ENCODE measurements at places on chromosomes 3 and 15.

DNA sequence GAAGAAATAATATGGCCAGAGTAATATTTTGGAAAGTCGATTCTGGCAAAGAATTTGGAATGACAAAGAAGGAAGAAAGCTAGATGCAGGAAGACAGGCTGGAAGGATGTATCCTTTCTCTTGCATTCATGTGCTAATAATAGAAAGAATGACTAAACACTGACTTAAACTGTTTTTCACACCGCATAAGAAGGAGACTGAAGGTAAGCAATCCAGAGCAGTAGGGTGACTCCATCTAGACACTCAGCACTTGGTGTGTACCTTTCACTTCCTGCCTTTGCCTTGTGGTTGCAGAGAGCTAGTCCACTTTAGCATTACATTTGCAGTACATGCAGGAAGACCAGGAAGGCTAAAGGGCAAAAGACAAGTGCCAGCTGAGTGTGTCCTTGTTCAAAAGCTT lies 234.6 kb downstream of the RBMS3 start:
- no peak for DNase-seq

DNA sequence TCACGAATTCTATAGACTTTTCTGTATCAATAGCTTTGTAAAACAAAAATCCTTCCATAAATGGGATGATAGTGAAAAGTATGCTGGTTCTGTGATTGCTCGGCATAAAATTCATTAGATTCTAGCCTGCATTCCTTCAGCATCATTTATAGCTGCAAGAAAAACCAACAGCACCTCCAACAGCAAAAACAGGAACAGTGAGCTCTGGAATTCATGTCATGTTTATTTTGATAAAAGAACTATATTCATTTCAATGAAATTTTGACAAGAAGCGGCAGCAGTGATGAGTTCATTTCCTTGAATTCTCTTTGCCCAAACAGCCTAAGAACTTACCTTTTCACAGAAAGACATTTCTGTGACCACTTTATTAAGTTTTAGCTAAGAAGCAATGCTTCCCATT lies 515.2 kb upstream of the CCDC54 start:
- DNase-seq: no peak

- DNase-seq: no peak
These were observed 21.8 kb upstream of the HES1 start for GRCh38 chr3:194114123-194114522.

DNA sequence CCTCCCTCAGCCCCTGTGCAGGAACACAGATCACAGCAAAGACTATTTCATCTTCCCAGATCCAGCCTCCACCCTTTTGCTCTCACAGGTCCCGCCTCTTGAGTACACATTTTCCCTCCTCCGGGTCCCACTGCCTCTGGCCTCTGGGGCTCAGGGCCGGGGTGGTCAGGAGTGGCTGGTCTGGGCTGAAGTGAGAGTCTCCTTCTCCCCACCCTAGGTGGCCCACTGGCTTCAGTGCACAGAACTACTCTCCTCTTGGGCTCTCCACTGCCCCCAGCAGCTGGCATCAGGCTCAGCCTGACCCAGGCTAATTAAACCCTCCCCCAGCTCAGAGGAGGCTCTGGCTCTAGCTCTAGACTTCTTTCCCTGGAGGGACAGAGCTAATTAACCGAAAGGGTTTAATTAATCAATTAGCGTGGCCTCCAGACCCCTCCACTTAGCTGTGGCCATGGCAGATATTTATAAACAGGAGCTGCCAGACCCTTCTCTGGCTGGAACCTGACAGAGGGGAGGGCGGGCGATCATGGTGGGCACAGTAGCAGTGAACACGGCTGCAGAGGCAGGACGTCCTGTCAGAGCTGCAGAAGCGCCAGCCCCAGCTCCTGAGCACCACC lies 15.1 kb downstream of the DUSP7 start:
- DNase-seq: no peak

GRCh38 chr3:65200310-65200970 lies 512.6 kb upstream of the ADAMTS9 start:
- no peak for DNase-seq

- DNase-seq: no peak
These were observed 309.5 kb downstream of the THSD4 start for GRCh38 chr15:71424765-71425164.

DNA sequence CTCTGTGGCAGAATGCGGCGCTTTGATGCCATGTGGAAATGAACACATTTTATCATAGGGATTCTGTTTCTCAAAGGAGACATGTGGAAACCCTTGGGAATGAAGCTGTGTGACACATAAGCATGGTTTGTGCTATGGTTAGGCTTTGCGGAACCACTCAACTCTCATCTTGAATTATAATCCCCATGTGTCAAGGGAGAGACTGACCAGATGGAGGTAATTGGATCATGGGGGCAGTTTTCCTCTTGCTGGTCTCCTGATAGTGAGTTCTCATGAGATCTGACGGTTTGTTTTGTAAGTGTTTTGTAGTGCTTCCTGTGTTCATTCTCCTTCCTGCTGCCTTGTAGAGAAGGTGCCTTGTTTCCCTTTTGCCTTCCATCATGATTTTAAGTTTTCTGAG lies 1109.2 kb upstream of the ALCAM start:
- DNase-seq: no peak

DNA sequence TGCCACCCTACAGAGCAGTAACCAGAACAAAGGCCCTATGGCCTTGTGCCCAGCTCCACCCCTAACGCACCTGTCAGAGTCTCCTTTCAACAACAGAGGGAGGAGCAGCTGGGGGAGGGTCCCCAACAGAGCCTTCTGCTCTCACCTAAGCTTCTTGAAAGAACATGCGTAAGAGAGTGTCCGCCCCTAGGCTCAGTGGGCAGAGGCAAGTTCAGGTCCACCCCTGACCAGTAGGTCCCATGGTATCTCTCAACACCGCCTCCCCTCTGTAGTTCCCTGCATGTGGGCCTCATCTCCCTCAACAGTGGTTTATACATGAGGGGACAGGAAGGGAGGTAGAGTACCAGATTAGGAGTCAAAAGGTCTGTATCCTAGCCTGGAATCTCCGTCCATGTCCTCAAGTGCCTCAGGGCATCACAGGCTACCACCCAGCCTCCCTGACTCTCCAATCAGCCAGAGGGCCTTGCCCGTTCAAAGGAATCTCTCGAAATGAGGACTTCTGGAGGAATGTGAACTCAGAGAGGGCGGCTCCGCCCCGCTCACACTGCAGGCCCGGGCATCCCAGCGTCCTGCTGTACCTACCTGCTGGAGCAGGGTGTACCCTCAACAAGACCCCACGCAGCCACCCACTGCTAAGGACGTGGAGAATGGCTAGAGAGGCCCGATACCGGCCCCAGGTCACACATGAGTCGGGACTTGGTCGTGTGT lies 680 bp downstream of the POC1A start:
- no peak for DNase-seq

GRCh38 chr3:180973543-180973942 lies 16.0 kb downstream of the DNAJC19 start:
- no peak for DNase-seq

GRCh38 chr3:140004271-140004670 lies 69.3 kb downstream of the CLSTN2 start:
- DNase-seq: no peak

DNA sequence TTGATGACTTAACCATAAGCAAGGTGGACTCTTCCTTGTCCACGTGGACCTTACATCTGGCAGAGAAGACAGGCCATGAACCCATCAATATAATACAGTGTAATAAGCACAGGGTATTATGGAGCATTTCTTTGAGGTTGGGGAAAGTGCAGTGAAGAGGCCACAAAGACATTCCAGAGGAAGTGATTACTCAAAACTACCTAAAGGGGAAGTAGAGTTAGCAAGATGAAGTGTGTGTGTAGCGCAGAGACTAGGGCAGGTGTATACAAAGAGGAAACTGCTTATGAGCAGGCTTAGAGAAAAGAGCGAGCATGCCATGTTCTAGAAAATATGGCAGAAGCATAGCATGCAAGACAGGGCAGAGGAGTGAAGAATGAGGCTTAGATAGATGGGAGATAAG lies 17.9 kb downstream of the CP start:
- no peak for DNase-seq

DNA sequence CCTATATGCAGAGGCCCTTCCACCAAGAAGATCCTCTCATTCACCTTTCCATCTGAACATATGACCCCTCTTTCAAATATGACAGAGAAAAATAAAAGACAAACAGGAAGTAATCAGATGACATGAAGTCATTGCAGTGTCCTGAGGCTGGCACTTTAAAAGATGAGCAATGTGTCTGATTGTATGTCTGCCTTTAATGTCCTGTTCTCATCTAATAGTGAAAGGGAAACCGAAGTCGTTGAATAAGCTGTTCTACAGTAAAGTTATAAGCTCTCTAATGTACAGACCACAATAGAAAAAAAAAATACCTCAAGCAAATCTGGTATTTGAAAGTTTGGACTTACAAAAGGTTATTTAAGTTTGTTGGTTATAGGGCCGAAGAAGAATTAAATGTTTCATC lies 243.0 kb downstream of the CLSTN2 start:
- no peak for DNase-seq

DNA sequence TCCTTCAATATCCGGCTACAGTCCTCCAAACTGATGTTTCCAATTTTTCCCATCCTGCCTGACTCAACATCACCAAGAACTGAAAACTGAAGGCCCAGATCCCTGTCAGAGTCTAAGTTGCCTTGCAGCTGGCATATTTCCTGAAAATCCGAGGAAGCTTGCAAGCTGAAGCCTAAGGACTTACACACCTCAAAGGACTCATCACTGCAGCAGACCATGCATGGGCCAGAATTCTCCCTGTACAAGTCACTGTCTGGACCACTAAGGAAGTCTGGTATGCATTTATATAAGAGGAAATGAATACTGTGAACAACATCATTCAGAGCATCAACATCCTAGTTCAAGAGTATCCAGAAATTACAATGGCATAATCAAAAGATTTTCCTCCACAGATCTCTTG lies 548.8 kb upstream of the MDFIC2 start:
- DNase-seq: no peak

GRCh38 chr3:47496892-47497291 lies 16.6 kb downstream of the ELP6 start:
- no peak for DNase-seq

- DNase-seq: no peak
These were observed 190.6 kb upstream of the TMCO5A start for GRCh38 chr15:37743826-37744225.

DNA sequence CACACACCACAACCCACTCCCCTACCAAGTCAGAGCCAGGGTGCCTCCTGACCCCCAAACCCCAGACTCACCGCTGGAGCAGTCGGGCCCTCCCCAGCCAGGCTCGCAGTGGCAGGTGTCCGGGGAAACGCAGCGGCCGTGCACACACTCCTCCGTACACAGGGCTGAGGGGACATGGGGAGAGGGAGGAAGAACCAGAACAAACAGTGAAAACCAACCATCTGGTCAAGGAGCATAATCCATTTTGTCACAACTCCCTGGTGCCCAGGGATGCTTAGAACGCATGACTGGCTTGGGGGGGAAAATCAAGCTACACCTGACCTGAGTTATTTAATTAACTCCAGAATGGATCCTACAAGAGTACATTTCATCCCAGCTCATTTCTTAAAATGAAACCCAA lies 159.2 kb downstream of the MEGF11 start:
- no peak for DNase-seq

DNA sequence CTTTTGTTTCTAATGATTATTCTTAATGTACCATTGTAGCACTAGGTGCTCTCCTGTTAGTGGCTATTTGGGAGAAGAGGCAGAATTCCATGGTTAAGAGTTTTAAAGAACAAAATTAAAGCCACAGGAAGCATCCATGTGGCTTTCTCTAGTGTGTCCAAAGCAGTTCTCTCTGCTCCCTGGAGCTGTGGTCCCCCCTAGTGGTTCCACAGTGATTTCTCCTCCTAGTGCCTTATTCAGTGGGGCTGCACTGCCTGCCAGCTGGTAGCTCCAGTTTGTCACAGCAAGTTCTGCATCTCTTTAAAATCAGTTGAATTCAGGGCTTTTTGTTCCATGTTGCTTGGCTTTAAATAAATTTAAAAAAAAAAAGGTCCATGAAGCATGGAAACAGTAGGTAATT lies 39.6 kb upstream of the FAM98B start:
- DNase-seq: no peak

- DNase-seq: no peak
These were observed 39.5 kb downstream of the OXSR1 start for GRCh38 chr3:38204599-38205471.

DNA sequence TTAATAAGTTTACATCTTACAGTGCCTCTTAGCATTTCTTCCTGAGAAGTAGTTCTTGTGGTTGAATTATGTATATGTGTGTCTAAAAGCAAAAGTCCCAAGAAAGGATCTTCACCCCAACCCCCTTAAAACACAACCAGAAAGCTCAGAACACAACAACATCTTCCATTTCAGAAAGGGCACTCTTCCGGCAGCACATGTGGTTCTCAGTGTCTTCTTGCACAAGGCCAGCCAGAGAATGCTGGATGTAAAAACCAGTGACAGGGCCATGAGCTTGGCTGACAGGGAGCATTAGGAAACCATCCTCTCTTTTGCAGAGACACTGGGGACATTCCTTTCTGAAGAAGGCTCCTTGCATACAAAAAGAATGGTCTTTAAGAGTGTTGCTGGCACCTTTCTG lies 45.0 kb downstream of the EEFSEC start:
- no peak for DNase-seq

DNA sequence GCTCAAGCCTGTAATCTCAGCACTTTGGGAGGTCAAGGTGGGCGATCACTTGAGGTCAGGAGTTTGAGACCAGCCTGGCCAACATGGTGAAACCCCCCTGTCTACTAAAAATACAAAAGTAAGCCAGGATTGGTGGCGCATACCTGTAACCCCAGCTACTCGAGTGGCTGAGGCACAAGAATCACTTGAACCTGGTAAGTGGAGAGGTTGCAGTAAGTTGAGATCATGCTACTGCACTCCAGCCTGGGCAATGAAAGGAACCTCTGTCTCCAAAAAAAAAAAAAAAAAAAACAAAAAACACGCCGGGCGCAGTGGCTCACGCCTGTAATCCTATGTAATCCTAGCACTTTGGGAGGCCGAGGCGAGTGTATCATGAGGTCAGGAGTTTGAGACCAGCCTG lies 18.9 kb upstream of the AP4E1 start:
- DNase-seq: no peak

- no peak for DNase-seq
These were observed 115.6 kb upstream of the CADPS start for GRCh38 chr3:62990704-62991413.

GRCh38 chr3:73513260-73513659 lies 111.5 kb downstream of the PDZRN3 start:
- DNase-seq: no peak

GRCh38 chr15:97072545-97072944 lies 742.0 kb downstream of the NR2F2 start:
- DNase-seq: no peak

- no peak for DNase-seq
These were observed 36.7 kb downstream of the ABTB1 start for GRCh38 chr3:127709320-127710060.

GRCh38 chr3:56303487-56303886 lies 164.8 kb downstream of the ERC2 start:
- DNase-seq: no peak

- DNase-seq: no peak
These were observed 39.3 kb downstream of the NKIRAS1 start for GRCh38 chr3:23877329-23877980.

GRCh38 chr3:42891042-42891441 lies 14.9 kb upstream of the ZNF662 start:
- DNase-seq: no peak

Data from stimulated activated CD8-positive, alpha-beta memory T cell treated with anti-CD3 and anti-CD28 coated beads, Interleukin-7, amount 100 ng/mL, for 1 hour (primary cell).